Mesenteric fat pad (tissue), 1 donor: ENCODE measurements at places on chromosomes 3 and 15. TPM values are rescaled to one million over a fixed set of nuclear protein-coding genes. Genes with fewer than 3 reads are reported as not detected.

- no peak for DNase-seq
Observed at GRCh38 chr3:196643201-196643749, 3.8 kb downstream of the NRROS start.

DNA sequence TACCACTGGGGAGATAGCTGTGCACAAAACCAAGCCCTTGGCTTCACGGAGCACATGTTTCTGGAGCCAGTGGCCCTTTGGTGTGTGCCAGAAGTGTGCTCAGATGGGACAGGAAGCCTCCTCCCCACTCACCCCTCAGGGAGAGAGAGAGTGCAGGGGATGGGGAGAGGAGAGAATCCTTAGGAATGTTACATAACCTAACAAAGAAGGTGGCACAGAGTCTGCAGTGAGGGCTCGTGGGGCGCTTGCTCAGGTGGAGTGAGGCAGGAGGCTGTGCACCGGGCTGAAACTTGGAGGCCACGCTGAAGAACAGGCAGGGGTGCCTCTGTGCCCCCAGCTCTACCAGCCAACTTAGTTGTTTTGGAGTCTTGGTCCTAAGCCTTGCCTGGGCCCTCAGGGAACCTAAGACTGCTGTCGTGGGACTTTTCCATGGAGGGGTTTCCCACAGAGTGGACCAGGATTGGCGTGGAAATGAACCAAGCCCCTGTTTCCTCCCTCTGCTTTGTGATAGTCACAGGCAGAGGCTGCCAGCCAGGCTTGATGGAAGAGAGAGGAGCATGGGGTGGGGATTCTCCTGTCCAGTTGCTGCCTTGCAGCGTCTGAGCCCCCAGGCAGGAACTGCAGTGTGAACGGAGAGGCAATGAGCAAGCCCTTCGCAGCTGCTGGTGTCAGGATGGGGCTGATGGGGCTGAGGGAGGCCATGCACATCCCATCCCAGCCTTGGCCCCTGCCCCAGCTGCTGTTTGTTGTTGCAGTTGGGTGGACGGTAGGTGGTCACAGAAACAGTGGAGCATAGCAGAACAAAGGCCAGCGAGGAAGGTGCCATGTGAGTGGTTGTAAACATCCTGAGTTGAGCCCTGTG lies 32.7 kb downstream of the PDIA5 start:
- no peak for DNase-seq

GRCh38 chr15:101536875-101537405 lies 47.4 kb upstream of the PCSK6 start:
- DNase-seq, result no peak

- no peak for DNase-seq
Observed at GRCh38 chr3:144296808-144297207, 325.2 kb downstream of the DIPK2A start.

DNA sequence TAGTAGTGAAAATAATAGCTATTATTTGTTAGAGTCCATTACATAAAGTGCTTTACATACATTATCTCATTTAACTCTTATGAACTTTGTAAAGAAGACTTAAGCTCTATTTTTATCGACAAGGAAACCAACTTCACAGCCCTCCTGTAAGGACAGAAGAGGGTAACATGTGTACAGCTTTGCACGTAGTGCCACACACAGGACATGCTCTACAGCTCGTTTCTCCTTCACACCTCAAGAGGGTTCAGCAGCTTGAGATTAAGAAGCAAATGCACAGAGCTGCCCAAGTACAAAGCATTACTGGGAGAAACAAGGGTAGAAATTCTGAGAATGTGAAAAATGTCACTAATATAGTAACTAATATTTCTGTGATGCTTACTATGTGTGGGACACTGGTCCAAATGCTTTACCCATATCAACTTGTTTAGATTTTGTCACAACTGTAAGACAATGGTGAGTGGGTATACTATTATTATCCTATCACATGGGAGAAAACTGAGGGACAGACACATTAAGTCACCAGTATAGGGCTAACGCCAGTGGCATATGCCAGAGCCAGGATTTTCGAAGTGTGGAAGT lies 327.8 kb downstream of the CTNNB1 start:
- no peak for DNase-seq

DNA sequence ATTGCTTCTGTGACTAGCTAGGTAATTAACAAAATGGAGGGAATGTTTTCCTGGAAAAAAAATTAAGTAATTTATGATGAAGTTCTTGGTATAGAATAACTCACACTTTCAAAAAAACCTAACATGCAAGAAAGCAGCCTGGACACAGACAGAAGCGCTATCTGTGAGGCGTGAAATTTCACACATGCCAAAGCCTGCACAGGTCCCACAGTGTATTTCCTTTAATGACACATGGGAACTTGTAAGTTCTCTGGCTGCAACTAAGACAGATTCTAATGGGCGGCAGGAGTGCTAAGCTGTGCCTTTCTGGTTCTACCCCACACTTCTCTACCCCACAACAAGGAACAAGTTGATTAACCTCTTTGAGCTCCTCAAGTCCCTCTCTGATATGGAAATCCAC lies 84.9 kb upstream of the NEO1 start:
- no peak for DNase-seq

- DNase-seq, result no peak
Observed at GRCh38 chr3:65020281-65021160, 332.7 kb upstream of the ADAMTS9 start.

DNA sequence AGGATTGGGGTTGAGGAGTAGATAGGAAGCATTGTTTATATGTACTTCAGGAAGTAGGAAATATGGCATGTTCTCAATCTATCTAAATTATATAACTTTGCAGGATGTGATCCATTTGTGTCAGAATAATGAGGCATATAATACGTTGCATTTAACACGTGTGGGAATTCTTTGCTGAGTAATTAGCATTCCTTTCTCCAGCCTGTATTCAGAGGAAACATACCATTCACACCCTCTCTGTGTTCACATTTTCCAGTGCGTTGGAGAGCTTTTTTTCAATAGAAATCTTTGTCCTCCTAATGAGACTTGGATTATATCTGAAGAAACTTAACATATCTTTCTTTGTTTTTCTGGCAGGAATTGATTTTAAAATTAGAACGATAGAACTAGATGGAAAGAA lies 33.0 kb upstream of the APH1B start:
- DNase-seq, result no peak

DNA sequence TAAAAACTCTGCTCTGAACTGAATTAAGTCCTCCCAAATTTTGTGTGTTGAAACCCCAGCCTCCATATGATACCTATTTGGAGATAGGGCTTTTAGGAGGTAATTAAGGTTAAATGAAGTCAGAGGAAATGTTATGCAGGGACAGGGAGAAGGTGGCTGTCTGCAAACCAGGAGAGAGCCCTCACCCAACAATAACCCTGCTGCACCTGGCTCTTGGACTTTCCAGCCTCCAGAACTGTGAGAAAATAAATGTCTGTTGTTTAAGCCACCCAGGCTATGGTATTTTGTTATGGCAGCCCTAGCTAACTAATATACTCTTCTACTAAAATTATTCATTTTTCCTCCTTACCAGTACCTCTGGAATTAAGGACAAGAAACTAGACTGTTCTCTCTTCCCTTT lies 79.5 kb downstream of the MEIS2 start:
- DNase-seq, result no peak

GRCh38 chr3:128276577-128277183 lies 123.4 kb downstream of the EEFSEC start:
- DNase-seq, result no peak

- no peak for DNase-seq
Observed at GRCh38 chr3:150577855-150578254, 25.3 kb upstream of the SELENOT start.

DNA sequence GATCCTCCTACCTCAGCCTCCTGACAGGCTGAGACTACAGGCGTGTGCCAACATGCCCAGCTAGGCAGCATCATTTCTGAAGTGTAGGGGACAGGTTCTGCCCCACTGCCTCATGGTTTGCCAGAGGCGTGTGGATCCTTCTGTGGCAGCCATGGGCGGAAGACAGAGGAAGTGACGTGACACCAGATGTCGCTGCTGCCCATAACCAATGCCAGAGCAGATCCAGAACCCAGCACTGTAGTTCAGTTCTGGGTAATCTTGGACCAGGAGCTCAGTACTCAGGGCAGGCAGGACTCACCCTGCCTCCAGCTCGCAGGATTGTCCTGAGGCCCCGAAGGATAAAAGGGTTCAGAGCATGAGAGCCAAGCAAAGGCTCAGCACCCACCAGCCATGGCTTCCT lies 8.2 kb downstream of the RBPMS2 start:
- no peak for DNase-seq

DNA sequence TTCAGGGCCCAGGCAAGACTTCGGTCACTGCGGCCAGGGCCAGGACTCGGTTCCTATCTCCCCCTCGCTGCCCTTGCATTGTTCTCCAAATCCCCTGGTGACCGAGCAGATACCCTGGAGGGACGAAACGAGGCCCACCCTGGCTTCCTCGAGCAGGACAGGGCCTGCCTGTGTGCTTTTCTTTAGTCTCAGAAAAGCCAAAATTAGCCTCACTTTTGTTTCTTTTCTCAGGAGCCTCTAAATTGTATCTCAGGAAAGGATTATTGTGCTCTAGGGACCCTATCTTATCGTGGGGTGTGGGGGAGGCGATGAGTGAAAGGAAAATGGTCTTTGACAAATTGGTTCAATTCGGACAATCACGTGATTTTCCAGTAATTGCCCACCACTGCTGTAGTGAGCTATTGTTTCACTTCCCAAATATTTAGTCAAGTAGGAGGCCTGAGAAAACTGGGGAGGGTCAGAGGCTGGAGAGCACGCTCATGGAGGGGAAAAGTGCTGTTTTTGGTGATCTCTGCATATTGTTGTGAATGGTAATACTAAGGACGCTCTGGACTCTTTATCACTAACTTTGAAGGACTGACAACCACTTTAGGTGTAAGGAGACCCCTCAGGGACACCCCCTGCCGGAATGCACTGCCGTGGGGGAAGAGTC lies 61.6 kb downstream of the TMEM44 start:
- no peak for DNase-seq

DNA sequence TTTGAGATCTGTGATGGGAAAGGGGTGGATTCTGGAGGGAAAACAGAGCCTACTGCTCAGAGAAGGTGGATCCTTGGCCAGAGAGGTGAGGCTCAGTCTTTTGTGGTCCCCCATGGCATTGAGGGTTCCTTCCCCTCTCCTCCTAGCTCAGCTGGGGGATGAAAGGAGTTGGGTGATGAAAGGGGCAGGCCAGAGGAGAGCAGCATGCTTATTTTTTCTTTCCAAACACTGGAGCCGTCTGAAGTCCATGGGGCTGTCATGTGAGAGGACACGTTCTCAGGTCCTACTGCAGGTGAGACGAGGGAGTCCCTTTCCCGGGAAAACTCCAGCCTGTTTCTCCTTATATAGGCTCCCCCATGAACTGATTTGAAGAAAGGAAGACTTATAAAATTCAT lies 71.4 kb downstream of the SCN5A start:
- no peak for DNase-seq

GRCh38 chr3:15390460-15390859 lies 36.9 kb downstream of the METTL6 start:
- no peak for DNase-seq

DNA sequence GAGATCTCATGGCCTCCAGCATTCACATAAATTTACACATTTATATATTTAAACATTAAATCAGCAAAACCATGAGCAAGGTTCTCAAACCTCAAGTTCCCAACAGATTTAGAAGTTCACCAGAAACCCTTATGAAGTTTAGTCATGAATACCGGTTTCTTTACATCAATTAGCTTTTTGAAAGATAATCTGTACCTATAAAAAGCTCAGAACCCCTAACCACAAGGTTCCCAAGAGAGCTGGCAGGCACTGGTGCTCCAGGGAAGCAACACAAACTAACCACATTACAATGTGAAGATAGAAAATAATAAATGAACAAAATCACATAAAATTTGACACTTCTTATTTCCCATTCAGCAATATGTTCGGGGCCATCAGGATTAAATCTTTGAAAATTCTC lies 150.9 kb downstream of the FBN1 start:
- DNase-seq, result no peak

- no peak for DNase-seq
Observed at GRCh38 chr3:9826815-9827573, 16.8 kb downstream of the RPUSD3 start.

DNA sequence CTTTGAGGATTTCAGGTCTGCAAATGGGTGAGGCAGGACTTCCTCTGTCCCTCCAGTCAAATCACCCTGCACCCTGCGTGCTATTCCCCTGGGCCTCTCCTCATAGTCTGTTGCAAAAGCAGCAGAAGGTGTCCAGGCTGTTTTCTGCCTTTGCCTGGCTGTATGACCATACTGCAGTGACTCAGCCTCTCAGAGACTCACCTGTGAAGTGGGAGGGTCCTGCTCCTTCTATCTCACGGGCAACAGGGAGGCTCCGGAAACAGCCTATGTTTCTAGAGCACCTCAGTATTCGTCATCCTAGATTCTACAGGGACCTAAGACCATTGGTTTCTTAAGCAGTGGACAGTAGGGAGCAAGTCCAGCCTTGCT lies 216.4 kb downstream of the TLE3 start:
- no peak for DNase-seq

DNA sequence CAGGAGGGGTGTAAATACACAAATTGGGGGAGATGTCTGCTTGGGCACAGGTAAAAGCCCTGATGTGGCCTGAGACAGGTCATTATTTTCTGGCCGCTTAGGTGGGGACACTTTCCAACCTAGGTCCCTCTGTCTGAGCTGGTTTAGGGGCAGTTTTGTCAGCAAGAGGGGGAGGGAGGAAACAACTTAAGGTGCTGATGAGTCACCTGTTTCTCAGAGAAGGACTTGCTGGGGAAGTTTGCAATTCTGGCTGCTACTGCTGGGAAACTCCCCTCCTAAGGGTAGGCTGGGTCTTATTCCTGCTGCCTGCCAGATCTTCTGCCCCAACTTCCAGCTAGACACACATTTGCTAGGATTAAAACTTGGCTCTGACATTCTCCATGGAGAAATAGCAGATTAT lies 4.8 kb upstream of the RHOV start:
- DNase-seq, result no peak

DNA sequence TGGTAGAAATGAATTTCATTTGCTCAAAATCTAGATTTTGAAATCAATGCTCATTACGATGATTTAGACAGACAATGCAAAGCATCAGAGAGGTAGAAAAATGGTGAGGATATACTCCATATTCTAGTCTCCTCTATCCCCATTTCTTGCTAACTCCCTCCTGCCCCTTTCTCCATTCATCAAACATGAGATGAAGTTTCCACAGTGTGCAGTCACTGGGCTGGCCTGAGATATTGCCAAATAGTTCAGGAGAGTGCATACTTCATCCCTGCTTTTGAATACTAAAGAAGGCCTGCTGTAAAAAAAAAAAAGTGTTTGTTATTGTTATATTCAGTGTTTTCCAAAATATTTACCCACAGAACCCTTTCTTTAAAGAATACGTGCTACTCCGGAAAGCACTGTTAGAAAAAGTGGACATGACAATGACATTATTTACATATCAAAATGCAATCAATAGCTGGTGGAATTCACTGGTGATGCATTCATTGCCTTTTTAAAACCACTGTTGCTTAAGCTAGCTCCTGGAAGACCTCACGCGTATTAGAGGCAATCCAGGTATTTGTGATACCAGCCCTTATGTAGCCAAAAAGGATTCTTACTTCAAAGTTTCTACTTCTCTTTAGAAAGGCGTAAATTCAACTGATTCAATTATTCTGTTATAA lies 247.6 kb upstream of the SOX2 start:
- DNase-seq, result no peak

Gene PSMA4
- total RNA-seq, result 137 TPM

Gene CCR8
- total RNA-seq, result not detected

Gene TRMT10C
- 21.2 TPM for total RNA-seq

Gene TGM4
- not detected for total RNA-seq

Gene ZNF501
- 3.1 TPM for total RNA-seq

Gene SPSB4
- total RNA-seq, result 1.1 TPM
